ENCODE measurements at places on chromosomes 3 and 15.

DNA sequence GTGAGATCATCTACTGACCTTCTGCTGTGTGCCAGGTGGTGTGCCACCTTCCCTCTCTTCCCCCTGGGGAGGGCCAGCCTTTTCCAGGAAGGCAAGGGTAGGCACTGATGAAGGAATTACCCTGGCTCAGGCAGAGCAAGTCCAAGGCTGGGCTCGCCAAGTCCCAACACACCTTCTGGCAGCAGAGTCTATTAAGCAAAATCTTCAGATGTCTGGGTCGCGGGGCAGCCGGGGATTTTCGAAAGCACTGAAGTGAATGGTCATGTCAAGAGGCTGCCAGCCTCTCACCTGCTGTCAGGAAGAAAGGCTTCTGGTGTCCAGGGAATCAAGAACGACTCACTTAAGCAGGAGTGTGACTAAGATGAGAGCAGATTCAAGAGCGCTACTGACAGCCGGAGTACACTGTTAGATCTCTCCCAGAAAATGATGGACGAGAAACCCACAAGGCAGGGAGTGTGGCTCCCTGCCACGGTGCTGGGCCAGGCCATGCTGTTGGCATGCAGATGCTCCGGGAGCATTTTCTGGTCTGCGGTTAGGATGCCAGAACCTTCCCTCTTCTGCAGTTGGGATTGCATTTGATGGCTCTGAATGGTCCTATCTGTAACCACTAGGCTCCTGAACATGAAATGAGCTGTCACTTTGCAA is 479.8 kb downstream of the SHQ1 start:
- DNase-seq = no peak

- no peak for DNase-seq
These were observed 163.5 kb upstream of the EOMES start for GRCh38 chr3:27885641-27886040.

- DNase-seq = no peak
These were observed 91.1 kb downstream of the MEIS2 start for GRCh38 chr15:37009288-37009687.

- no peak for DNase-seq
These were observed 126.9 kb upstream of the CNTN4 start for GRCh38 chr3:1971780-1972179.

GRCh38 chr15:78617076-78617475 is 3.7 kb downstream of the CHRNA3 start:
- DNase-seq = no peak

GRCh38 chr3:135922903-135923250 is 42.7 kb upstream of the PPP2R3A start:
- DNase-seq = no peak

DNA sequence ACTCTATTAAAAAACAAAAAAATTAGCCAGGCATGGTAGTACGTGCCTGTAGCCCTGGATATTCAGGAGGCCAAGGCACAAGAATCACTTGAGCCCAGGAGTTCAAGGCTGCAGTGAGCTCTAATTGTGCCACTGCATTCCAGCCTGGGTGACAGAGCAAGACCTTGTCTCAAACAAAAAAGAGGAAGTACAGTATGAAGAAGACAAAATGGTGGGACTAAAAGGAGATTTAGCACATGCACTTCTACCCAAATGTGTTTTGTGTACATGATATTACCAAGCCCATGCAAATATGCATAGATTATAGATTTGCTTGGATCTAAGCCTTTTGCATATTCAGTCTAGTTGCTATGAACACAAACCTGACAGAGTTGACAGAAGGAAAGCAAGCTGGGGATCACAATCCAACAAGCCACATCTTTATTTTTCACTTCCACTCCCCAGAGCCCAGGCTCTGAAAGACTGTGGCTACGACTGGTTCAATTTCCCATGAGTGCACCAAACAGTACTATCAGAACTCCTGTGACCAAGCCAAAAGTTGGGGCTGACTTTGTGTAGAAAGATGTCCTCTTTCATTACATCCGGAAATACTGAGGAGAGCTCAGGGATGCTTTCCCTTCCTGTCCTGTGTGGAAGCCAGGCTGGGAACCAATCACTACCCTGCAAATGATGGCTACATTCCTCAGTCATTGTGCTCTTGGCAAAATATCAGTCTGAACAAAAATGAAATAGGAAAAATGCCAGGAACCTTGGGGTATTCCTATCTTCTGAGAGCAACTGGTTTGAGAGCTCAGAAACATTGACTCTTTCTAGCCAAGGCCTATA is 49.4 kb downstream of the TGM4 start:
- no peak for DNase-seq

DNA sequence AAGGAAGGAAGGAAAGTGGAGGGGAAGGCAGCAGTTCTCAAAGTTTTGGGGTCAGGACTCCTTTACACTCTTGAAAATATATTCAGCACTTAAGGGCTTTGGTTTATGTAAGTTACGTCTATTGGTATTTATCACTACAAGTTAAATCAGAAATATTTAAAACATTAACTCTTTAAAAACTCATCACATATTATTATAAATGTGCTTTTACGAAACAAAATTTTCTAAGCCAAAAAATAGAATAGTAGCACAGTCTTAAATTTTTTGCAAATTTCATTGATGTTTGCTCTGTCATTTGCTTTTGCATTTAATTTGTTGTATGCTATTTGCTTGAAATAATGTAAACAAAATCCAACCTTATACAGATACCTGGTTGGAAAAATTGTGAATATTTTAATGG is 7.5 kb downstream of the UBE2Q2 start:
- no peak for DNase-seq

GRCh38 chr3:167839460-167840134 is 104.1 kb downstream of the SERPINI1 start:
- no peak for DNase-seq

DNA sequence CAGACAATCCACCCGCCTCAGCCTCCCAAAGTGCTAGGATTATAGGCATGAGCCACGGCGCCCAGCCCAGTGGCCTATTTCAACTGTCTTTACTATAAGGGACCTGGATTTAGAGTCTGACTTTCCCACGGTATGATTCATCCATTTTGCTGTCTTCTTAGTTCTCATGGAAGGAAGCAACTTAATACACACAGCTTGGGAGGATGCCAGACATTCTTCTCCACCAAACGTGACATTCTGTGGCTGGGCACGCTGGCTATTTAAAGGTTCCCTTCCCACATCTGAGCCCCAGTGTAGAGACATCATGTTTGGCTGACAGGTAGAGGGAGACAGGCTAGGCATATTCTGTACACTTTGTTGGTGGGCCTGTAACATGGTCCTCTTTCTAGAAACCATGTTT is 26.2 kb downstream of the FAM43A start:
- DNase-seq = no peak

GRCh38 chr3:127457546-127458145 is 132.9 kb downstream of the TPRA1 start:
- no peak for DNase-seq

DNA sequence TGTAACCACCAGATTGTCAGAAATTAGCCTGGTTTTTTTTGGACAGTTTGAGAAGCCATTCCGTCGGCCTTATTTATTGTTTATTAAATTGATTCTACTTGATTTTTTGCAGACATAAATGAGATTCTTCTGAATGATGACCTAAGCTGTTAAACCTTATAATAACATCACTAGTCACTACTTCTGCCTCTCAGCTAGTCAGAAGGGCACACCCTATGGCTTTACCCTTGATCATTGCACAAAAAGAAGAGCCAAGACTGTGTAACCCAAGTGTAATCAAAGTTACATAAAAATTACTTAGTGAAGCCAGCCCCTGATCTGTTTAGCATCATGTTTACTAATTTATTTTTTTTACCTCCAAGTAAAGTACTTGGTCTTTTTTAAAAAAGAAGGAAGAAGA is 64.3 kb downstream of the CHL1 start:
- DNase-seq = no peak

DNA sequence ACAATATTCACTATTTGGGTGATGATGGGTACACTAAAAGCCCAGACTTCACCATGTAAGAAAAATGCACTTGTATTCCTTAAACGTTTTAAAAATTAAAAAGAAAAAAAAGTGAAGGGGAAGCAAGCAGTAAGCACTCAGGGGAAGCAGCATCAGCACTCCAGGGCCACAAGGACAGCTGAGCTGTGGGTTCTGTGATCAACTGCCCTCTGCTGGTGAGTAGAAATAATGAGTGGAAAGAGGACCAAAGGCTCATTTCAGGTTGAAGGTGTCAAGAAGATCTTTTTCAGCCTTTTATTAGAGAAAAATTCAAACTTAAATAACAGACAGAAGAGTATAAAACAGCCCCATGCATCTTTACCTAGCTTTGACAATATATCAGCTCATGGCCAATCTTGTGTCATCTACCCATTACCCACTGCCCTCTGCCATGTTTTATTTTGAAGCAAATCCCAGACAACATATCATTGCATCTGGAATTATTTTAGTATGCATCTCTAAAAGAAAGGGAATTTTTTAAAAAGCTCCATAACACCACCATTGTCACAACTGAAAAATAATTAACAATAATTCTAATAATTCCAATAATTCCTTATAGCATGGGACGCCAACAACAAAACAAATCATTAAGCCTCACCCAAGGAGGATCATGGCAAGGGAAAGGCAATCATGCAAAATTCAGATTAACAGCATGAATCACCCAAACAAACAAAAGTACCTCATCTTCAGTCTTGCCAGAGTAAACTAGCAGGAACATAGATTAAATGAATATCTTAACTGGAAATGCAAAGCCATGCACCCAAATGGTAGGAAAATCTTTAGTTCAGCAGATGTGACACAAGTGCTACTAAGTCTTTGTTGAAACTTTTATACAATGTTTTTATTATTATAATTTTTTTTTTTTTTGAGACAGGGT is 42.5 kb downstream of the TAMM41 start:
- DNase-seq = no peak

DNA sequence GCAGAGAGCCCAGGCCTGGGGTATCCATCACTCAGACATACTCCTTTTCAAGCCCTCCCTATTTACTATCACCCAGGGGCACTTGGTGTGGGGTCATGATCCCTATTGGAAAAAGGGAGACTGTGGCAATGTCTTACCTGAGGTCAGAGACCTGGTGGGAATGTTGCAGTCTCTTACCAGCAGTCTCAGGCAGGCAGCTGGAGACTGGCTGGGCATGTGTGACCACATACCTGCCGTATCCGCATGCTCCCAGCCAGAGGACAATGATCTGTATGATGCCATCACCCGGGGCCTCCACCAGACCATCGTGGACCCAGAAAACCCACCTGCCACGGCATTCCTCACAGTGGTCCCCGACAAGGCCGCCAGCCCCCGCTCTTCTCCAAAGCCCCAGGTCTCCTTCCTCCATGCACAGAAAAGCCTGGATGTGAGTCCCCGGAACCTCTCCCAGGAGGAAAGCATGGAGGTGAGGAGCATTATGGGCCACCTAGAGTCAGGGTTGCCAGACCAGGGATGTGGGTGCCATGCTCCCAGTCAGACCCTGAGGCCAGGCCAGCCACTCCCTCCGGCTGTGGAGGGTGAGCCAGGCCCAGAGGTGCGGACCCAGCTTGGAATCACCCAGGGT is 5.9 kb downstream of the SH2D7 start:
- no peak for DNase-seq

DNA sequence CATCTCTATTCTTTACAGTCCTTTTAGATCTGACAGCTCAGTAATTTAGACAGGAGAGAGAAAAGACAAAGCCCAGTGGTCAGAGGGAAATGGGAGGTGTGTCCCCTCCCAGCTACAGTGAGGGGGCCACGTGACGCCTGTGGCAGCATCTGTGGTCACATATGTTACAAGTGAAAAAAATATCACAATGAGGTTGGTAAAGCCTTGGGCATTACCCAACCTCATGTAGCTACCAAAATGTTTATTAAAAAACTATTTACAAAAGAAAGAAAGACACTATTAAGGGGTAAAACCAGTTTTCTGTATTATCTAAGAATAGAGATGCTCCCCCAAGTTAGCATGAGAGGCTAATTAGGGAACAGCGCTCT is 42.9 kb upstream of the PLCL2 start:
- no peak for DNase-seq

GRCh38 chr3:127889976-127890650 is 24.9 kb upstream of the KBTBD12 start:
- DNase-seq = no peak

Measured in coronary artery (tissue), 2 donors.